Fibroblast of upper back skin (primary cell): ENCODE measurements at places on chromosomes 16 and 17.

DNA sequence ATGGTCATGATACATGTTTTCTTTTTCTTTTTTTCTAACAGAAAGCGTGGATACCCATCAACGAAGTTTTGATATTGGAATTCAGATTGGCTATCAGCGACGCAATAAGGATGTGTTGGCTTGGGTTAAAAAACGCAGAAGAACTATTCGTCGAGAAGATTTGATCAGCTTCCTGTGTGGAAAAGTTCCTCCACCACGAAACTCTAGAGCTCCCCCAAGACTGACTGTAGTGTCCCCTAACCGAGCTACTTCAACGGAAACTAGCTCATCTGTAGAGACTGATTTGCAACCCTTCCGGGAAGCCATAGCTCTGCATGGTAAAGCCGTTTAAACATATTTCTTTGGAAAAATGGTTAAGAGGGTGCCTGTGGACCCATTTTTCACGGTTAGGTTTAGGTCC is 11.5 kb downstream of the HAPSTR1 start:
- DNase-seq, result no peak

DNA sequence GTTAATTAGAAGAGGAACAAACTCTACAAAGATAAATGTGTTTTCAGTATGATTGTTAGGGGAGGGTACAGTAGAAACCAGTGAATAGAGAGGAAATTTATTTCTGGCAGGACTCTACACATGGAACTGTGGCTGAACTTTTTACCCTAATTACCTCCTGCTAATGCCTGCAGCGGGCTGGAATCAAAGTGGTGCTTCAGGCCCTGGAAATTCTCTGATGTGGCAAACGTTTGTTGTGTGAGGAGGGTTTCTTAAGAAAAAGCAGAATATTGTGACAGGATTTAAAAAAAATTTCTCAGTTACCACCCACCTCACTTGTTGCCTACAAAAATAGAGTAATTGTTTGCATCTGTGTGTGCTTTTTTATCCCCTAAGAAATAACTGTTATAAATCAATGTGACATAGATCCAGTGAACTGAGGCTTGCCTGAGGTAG is 154.5 kb downstream of the BCAS3 start:
- DNase-seq, result no peak

- no peak for DNase-seq
Observed at GRCh38 chr16:61587526-61587925, 448.7 kb downstream of the CDH8 start.

DNA sequence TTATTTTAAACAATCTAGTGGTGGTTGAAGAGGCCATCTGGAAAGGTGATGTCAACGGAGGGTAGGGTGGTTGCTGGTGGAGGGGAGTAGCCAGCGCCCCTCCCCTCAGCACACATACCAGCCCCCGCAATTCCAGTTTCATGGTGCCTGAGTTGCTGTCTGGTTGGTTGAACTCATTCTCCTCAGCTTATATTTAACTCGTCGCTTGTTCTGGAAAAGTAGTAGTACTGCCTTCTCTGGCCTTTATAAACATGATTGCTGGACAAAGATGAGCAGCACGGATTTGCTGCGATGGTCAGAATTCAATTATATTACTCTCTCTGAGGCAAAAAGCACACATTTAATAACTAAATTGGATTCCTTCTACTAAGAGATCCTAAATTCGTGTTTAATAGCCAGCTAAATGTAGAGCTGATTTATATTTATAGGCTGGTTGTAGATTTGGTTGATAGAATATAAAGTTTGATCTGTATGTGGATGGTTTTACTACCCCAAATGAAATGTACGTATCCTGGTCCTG is 238.0 kb upstream of the TBX2 start:
- no peak for DNase-seq

GRCh38 chr17:81511554-81511803 is 1.1 kb downstream of the ACTG1 start:
- DNase-seq, result peak; percentile 52

DNA sequence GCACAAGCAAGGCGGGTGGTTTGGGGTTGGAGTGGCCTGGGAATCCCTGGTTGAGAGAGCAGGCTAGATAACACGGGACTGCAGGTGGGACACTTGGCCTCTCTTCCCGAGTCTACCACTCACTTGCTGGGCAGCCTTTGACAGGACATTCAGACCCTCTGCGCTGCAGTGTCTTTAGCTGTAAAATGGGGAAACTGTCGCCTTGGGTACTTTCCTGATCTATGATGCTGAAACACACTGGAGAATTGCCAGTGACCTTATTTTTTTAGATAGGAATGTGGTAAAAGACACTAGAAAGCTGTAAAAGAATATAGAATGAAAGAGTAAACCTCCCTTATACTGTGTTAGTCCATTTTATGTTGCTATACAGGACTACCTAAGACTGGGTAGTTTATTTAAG is 30.5 kb downstream of the KSR1 start:
- no peak for DNase-seq

- no peak for DNase-seq
Observed at GRCh38 chr16:31143694-31144148, 6.1 kb downstream of the PRSS36 start.

- no peak for DNase-seq
Observed at GRCh38 chr16:27290562-27290961, 22.0 kb upstream of the NSMCE1 start.

DNA sequence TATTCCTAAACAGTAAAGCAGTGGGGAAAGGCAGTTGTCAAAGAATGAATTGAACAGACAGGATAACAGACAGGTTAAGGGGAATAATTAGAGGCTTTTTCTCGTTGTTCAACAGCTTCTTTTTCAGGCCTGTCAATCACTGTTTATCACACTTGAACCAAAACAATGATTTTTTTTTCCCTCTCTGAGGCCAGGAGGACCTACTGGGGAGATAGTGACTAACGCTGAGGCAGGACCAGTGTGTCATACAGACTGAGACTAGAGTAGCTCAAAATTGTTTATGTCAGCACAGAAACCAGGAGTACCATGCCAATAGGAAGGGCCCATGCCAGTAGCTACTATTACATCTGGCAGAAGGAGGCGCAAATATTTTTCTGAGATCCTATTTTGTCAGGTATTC is 41.3 kb upstream of the NLK start:
- no peak for DNase-seq

GRCh38 chr17:58960068-58960467 is 146.6 kb downstream of the TRIM37 start:
- peak; percentile 48 for DNase-seq

DNA sequence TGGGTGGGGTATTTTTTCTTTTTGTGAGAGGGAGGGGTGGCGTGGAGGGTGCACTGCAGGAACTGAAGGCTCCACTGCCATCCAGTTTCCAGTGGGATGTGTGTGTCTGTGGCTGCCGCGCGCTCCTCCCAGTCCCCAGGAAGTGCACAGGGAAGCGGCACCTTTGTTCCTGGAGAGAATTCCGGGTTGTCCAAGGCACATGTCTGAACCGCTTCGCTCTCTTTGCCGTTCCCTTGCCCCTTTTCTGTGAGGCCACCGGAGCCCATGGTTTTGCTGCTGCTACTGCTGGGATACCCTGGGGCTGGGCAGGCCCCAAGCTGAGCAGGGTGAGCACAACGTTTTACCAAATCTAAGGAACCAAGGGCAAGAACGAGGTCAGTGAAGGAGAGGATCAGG is 19.5 kb downstream of the ACSF3 start:
- DNase-seq, result no peak

DNA sequence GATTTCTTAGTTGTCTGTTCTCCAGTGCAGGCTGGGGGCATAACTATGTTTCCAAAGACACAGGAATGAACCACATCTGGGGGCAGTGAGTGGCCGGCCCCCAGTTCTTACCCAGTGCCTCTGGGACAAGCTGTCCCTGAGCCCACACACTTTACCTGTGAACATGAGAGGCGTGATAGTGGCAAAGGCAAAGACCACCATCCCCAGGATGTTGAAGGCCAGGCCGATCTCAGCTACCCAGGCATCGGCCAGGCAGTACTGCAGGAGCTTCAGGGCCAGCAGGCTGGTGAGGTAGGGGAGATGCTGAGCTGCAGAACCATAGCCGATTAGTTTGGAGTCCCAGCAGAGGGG is 1.6 kb downstream of the SLC46A1 start:
- DNase-seq, result no peak

- DNase-seq, result no peak
Observed at GRCh38 chr17:32798938-32799337, 78.0 kb downstream of the MYO1D start.

DNA sequence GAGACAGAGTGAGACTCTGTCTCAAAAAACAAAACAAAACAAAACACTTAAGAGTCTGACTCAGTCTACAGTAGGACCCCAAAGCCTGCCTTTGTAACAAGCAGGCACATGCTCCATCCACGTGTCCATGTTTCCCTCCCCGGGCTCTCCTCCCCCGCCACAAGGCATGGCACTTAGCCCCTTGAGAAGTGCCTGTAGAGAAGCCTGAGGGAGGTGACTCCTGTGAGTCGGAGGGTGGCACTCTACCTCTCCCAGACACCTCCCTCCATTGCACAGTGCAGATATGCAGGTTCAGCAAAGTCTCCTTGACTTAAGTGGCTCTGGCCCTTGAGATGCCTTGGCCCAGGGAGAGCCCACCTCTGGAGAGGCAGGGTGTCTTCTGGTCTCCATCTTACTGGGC is 6.8 kb downstream of the FHOD1 start:
- DNase-seq, result peak; percentile 24

DNA sequence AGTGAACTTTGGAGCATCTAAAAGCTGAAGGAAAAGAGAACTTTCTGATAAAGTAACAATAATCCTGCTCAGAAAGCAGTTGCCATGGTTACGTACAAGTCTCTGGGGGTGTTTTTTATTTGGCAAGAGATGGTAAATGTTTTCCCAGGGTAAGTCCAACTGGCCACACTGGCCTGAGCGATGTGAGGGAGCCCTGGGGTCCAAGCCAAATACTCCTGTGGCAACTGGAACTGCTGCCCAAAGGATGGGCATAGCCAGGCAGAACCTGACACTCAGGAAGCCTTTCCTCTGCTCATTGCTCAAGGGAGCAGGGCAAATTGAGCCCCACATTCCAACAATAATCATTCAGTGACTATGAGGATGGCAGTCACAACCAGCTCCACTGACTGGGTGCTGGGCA is 26.8 kb upstream of the WSCD1 start:
- DNase-seq, result no peak
